Activated CD8-positive, alpha-beta memory T cell treated with anti-CD3 and anti-CD28 coated beads, Interleukin-2, amount 50 U/mL, for 4 hours (primary cell): ENCODE measurements at places on chromosomes 1 and 21.

GRCh38 chr1:31694069-31694963 lies 9.5 kb downstream of the COL16A1 start:
- DNase-seq = no peak

DNA sequence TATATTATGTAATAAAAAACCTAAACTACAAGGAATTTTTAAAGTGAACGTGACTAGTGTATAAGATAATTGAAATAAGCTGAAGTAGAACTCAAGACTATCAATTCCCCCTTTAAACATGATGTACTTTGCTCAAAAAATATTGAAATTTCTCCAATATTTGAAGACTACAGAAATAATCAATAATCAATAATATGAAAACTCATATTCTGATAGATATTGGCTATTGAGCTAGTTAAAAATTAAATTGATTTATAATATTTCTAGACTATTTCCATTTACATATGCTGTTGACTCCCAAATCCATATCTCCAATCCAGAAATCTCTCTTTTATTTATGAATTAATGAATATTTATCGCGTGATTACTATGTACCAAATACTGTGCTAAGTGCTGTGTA lies 133.2 kb downstream of the USH2A start:
- no peak for DNase-seq

- no peak for DNase-seq
These were observed 26.0 kb downstream of the RGS1 start for GRCh38 chr1:192601567-192601966.

GRCh38 chr1:212488436-212489283 lies 55.9 kb downstream of the NENF start:
- no peak for DNase-seq

GRCh38 chr1:213829780-213830179 lies 158.0 kb upstream of the PROX1 start:
- DNase-seq = no peak

- DNase-seq = no peak
These were observed 27.5 kb upstream of the GPR88 start for GRCh38 chr1:100510451-100510850.

DNA sequence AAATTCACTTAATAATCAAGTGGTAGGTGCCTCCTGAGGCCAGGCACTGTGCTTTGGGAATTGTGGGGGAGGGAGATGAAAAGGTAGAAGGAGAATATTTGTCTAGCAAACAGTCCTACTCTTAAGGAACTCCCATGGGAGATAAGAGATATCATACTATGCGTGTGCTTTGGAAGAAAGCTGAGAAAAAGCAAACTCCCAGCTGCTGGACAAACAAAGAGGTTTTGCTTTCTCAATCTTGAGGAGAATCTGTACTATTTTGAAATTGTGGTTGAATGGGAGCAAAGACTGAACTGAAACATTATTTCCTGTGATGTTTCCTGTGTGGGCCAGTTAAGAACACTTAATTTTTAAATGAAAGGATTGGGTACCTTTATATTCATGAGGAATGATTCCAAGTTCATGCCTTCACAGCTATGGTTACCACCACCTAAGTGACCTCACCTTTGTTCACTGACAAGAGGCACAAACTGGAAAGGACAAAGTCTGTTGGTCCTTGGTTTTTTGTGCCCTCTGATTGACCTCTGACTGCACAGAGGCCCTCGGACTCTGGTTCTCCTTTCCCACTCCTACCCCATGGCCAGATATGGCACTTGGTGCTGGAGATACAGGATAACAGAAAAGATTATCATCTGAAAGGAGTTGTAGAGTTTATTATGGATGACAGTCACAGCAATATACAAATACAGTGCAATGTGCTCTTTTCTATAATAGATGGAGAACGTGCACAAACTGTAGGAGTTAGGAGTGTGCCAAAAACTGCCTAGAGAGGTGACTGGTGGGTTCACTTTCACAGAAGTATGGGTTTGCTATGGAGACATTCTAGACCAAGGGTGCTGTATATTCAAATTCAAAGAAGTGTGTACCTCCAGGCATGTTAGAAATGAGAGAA lies 1.6 kb downstream of the CD53 start:
- DNase-seq = no peak

- peak; percentile 47 for DNase-seq
These were observed 17.6 kb downstream of the GALNT2 start for GRCh38 chr1:230084408-230085177.

DNA sequence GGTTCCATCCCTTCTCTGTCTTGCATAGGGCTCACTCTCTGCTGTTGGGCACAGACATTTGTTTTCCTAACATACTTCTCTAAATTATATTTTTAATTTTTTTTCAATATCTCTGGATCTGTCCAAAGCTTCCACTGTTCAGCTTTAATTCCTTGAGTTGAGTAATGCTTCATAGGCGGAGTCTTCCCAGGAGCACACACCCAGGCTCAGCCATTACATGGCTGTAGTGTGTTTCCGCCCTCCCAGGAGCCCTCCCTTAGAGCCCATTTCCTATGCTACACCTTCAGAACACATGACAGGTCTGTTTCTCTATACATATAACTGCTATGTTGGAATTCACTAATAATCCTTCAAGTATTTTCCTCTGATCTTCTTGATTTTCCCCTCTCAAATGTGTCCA lies 297.4 kb downstream of the PBX1 start:
- no peak for DNase-seq

GRCh38 chr1:53449021-53449420 lies 10.2 kb upstream of the DMRTB1 start:
- DNase-seq = no peak

- DNase-seq = no peak
These were observed 4.5 kb upstream of the DDR2 start for GRCh38 chr1:162627662-162628296.

GRCh38 chr1:203796236-203796605 lies 798 bp downstream of the ZBED6 start:
- DNase-seq = no peak

DNA sequence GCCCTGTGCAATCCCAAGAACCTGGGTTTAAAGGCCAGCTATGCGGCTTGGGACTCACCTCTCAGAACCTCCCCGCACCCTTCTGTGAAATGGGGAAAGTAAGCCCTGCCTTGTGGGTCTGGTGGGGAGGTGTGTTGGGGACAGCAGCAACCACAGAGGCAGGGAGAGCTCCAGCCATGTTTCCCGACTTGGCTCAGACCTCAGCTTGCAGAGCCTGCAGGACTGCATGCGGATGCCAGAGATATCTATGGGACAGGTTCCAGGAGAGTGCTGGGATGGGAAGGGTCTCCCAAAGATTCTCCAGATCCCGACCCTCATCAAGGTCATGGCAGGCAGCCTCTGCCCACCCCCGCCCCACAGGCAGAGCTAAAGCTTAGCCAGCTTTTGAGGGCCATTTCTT lies 20.2 kb downstream of the PADI1 start:
- no peak for DNase-seq

- DNase-seq = no peak
These were observed 594 bp downstream of the GLMN start for GRCh38 chr1:92298213-92298572.

GRCh38 chr21:21864321-21864840 lies 866.2 kb downstream of the NCAM2 start:
- DNase-seq = no peak

- no peak for DNase-seq
These were observed 157.3 kb downstream of the ZNF281 start for GRCh38 chr1:200252531-200252930.

GRCh38 chr1:110634455-110635311 lies 28.5 kb upstream of the KCNA2 start:
- peak; percentile 56 for DNase-seq

- no peak for DNase-seq
These were observed 10.2 kb downstream of the SETSIP start for GRCh38 chr1:92065042-92065441.

- DNase-seq = no peak
These were observed 37.5 kb downstream of the DPH5 start for GRCh38 chr1:100988121-100988520.

- no peak for DNase-seq
These were observed 10.3 kb downstream of the CHAF1B start for GRCh38 chr21:36395353-36396111.

DNA sequence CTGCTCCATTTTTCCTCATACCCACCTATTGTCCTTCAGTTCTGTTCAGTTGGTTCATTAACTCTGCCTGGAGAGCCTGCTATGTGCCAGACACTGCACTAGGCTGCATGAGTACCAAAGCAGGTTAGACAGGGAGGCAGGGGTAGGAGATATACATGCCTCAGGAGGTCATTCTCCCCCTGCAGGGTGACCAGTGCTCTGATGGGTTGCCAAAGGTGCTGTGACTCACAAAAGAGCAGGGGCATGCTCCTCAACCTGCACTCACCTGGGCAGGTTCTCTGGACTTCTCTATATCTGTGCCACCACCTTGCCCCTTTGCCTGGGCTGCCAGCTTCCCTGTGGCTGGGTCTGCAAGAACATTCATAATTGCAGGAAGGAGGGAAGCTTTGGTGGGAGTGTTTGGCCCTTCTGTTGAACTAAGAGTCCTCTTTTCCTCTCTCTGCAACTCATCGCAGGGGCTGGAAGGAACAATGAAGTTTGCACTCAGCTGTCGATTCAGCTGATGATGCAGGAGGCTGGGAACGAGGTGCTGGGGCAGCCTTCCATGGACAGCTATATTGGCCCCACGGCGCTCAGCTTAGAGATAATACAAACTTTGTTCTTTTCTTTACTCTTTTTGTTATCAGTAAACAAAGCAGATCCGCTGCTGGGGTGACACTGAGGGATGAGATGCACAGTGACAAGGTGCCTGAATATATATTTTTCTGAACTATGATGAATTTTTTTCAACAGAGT lies 356.4 kb upstream of the PLXNA2 start:
- DNase-seq = no peak

- no peak for DNase-seq
These were observed 21.7 kb downstream of the PDXK start for GRCh38 chr21:43740497-43741156.

DNA sequence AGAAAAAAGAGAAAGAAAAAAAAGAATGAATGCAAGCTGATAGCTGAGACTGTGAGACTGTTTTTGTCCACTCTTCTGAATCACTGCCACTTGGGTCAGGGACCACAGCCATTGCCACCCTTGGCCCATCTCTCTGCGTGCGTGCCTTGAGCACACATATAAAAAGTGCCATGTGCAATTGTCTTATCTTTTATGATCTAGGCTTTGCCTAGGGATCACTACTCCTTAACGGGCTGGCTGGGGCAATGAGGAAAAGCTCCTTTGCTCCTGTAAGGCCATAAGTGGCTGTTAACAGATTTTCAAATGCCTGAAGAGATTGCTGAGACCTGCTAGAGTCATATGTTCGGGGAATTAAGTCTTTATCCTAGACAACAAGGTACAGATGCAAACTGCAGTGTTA lies 8.2 kb downstream of the SPATA46 start:
- no peak for DNase-seq

GRCh38 chr1:24329797-24330543 lies 10.8 kb downstream of the GRHL3 start:
- DNase-seq = no peak

- no peak for DNase-seq
These were observed 12.1 kb upstream of the LRP8 start for GRCh38 chr1:53339736-53340635.

GRCh38 chr1:164650531-164650930 lies 91.5 kb downstream of the PBX1 start:
- DNase-seq = no peak

DNA sequence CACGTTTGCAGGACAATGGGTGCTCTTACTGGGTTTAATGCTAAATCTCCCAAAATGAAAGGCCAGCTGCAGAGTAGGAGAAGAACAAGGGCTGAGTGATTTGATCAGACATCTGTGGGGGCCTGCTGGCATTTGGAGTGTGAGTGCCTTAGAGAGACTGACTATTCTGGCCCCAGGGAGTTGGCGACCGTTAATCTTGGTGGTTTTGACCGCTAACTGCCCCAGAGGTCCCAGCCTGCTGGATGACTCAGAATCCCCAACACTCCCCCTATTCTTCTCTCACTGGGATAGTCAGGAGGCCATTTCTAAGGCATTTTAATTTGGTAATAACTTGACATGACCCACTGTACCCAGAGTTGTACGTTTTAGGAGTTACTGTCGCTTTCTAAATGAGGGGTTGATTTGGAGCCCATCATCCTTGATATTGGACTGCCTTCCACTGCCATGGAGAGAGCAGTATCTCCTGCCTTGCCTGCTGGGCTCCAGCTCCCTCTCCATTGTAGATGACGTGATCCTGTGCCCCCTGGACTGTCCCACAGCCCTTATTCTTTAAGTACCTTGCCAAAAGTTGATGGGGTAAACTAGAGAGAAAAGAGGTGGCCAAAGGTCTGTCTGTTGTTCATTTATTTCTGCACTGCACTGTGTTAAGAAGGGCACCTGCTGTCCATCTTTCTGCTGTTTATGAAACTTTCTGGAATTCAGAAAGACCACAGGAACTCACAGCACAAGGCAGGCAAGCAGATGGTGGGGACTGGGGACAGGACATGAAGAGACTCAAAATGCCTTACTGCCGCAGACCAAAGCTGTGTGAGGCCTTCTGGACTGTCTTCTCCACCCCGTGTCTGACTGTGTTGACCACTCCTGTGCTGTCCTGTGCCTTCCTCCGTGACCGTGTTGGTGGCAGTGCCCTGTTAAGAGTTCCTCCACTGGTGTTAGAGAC lies 98.2 kb upstream of the ARTN start:
- DNase-seq = no peak

GRCh38 chr1:35085421-35085820 lies 6.2 kb downstream of the ZMYM1 start:
- DNase-seq = no peak

DNA sequence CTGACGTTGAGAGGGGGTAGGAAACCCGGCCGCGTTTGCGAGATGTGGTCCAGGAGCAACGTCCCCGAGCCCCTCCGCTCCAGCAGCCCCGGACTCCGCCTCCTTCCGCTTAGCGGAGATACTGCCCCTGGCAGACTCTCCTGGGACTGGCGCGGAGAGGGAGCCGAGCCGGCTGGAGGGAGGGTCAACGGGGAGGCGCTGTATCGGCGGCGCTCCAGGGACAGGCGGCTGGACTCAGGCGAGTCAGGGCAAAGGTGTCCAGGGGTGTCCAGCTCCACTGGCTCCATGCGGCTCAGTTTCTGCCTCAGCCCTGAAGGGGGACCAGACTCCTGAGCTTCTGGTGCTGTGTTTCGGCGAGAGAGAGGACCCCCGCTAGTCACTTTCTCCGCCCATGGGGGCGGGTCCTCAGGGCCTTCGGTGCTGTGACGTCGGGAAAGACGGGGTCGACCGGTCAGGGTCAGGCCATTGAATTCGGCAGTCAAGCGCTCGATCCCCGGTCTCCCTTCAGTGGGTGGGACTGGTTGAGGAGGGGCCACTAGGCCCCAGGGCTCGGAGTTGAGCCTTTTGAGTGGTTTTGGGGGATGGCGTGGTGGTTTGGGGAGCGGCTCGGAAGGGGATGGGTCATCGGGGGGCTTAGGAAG lies 2.8 kb upstream of the LIX1L start:
- peak; percentile 50 for DNase-seq

GRCh38 chr1:62117018-62117750 lies 77.5 kb upstream of the L1TD1 start:
- no peak for DNase-seq

- DNase-seq = no peak
These were observed 45.4 kb upstream of the TARDBP start for GRCh38 chr1:10967090-10967489.

DNA sequence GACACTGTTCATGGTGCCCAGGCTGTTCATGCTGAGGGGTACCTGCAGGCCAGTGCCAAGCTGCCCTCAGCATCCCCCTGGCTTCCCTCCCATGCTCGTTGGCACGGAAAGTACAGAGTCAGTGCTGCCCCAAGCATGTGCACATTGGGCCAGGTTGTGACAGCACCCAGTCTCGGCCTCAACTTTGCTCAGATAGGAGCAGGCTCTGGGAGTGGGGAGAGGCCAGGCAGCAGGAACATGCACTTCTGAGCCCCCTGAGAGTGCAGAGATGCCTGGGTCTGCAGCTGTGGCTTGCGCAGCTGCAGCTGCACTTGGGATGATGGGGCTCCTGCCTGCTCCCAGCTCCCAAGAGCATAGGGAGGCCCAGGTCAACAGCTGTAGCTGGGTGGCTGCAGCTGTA lies 966.4 kb upstream of the NCAM2 start:
- no peak for DNase-seq
